ENCODE measurements at places on chromosomes 5 and 9. TPM values are rescaled to one million over a fixed set of nuclear protein-coding genes. Genes with fewer than 3 reads are reported as not detected.

PCDHB14 gene
- 2.9 TPM for total RNA-seq

DNA sequence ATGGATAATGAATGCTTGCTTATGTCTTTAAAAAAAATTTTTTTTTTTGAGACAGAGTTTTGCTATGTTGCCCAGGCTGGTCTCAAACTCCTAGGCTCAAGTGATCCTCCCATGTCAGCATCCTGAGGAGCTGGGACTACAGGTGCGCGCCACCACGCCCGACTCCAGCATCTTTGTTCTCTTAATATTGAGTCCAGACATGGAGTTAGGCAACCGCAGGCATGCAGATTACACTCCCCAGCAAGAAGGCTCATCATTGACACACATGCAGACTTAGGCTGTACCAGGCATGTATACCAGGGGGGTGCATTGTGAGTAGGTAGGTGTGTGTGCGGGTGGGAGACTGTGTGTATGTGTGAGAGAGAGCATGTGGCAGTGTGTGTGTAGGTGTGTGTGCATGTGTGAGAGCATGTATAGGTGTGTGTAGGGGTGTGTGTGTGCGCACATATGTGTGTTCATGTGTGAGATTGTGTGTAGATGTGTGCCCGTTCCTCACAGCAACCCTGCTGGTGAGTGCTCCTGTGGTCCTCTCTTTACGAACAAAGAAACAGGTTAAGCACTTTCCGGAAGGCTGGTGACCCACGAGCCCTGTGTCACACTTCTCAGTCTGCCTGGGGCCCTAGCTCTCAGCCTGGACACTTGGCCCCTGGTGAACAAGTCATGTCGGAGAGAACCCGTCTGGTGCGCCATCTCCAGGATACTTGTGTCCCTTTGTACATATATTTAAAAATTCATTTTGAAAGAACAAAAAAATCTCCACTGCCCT lies 6.2 kb downstream of the OBP2B start:
- DNase-seq, result no peak

CCNJL gene
- total RNA-seq, result 36.2 TPM

- no peak for DNase-seq
Observed at GRCh38 chr9:134026981-134027380, 1.7 kb downstream of the BRD3OS start.

TSSK1B gene
- total RNA-seq, result not detected

DNA sequence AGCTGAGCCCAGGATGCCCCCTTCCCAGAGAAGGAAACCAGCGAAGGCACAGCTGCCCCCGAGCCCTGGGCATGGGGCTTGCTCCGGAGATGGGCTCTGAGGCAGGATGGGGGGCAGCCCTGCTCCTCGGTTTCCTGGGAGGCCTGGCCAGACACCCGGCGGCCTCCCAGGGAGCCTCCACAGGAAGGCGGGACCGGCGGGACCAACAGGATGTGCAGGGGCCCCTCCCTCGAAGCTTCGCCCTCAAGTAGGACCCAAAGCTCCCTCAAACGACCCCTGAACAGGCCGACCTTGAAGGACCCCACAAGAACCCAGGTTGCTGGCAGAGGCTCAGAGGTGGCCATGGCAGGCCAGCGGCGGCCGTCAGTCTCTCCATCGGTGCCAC lies 11.7 kb downstream of the EXD3 start:
- no peak for DNase-seq

CERCAM gene
- 3.1 TPM for total RNA-seq

SLC34A3 gene
- not detected for total RNA-seq

GDF9 gene
- not detected for total RNA-seq

DNA sequence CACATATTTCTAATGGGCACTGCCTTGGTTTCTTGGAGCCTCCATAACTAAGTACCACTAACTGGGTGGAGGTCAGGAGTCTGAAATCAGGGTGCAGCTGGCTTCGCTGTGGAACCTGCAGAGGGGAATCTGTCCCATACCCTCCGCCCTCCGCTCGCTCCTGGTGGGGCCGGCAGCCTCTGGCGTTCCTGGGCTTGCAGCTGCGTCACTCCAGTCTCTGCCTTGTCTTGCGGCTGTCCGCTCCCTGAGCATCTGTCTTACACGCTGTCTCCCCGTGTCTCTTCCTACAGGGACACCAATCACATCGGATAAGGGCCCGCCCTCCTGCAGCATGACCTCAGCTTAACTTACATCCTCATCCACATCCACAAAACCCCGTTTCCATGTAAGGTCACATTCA lies 45.4 kb downstream of the NTNG2 start:
- no peak for DNase-seq

- DNase-seq, result no peak
Observed at GRCh38 chr9:8450810-8451545, 651.4 kb upstream of the DMAC1 start.

FAM163B gene
- total RNA-seq, result 0.38 TPM

IL5 gene
- not detected for total RNA-seq

CD74 gene
- 48.6 TPM for total RNA-seq

CCL19 gene
- total RNA-seq, result not detected

GRCh38 chr5:157172403-157172802 lies 6.3 kb upstream of the GARIN3 start:
- no peak for DNase-seq

IFNA2 gene
- not detected for total RNA-seq

INSL4 gene
- not detected for total RNA-seq

DNA sequence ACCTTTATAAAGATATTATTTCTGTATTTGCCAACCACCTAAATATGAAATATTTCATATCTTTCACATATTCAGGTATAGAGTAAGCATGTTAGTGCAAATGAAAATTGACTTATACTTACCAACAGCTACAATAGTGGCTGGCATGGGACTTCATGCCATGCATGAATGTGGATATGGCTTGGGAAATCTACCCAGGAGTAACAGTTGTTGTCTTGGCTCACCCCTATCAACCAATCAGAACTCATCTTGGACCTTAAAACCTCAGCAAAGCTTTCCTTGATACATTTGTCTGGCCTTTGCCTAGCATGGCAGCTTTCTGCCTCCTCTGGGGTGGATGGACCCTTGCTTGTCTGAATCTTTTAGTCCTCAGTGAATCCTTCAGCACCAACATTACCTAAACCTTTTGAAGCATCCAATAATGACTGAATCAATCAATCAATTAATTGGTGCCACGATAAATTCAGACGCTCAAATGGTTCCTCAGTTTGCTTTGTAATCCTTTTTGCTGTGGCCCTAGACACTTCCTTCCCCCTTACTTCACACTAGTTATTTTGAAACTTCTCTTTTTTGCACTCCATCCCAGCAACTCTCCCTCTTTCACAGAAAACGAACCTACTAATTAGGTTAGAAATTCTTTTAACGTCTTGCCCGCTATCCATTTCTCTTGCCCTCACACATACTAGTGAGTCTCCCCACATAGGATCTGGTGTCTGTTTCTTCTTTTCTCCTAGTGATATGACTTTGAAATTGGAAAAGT lies 132.3 kb upstream of the ZNF608 start:
- DNase-seq, result no peak

GRCh38 chr5:30850866-30851265 lies 342.6 kb upstream of the CDH6 start:
- DNase-seq, result no peak

GRCh38 chr5:80355686-80356085 lies 35.9 kb downstream of the SPZ1 start:
- no peak for DNase-seq

DNA sequence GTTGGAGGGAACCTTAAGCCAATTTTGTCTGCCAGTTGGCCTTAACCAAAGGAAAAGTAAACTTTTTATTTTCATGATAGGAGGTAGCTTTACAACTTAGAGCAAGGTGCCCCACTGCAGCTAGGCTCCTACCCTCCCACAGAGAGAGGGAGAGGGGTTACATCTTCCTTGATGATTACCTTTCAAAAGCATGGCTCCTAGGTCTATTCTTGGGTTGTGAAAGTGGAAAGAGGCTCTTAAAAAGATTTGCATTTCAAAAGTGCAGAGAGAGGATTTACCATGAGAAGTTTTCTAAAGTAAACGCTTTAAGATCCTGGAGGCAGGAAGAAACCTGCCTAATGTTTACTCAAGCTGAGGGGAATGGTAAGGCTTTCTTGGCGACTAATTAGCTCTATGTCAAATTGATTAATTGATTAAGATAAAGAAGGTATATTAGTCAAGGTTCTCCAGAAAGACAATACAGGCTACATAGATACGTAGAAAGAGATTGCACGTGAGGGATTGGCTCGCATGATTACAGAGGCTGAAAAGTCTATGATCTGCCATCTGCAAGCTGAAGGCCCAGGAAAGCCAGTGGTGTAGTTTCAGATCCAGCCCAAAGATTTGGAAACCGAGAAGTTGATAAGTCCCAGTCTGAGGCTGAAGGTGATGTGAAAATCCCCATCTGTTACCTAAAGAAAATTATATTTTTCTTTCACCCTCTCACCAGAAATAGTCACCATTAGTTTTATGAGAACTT lies 333.8 kb upstream of the CTNND2 start:
- no peak for DNase-seq

EIF4EBP3 gene
- total RNA-seq, result 8.9 TPM

DNA sequence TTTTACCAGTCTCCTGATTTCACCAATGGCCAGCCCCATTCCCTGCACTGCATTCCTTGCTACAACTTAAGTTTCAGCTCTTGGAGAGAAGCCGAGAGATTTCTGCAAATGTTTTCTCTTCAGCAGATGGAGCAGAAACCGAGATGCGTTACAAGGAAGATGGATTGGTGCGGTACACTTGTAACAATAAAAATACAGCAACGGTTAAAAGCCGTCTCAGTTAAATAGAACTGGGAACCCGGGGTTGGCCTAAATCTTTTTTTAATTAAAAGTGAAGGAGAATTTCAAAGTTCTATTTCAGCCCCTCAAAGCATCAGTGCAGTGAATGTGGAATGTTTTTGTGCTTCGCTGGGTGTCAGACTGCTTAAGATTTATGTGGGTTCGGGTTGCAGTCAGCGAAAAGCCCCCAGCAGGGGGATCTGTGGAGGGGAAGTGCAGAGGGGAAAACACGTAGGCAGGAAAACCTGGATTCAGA lies 19.8 kb downstream of the BRINP1 start:
- no peak for DNase-seq

DNA sequence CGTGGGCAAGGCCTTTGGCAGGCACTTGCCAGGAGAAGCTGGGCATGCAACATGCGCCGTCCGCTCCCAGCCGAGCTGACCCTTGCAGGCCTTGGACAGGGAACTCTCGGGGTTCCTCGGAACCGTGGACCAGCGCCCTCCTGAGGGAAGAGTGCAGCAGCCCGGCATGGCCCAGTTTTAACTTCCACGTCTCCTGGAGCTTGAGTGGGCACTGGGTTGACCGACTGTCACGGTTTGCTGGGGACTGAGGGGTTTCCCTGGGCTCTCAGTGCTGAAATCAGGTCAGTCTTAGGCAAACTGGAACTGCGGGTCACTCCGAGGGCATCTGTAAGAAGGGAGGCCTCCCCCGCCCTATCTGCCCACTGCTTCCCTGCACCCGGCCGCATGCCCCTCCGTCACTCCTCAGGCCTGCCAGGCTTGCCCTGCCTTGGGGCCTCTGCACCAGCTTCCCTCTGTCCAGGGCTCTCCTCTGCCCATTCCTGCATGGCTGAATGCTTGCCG lies 87.0 kb upstream of the PHYKPL start:
- DNase-seq, result no peak

DNA sequence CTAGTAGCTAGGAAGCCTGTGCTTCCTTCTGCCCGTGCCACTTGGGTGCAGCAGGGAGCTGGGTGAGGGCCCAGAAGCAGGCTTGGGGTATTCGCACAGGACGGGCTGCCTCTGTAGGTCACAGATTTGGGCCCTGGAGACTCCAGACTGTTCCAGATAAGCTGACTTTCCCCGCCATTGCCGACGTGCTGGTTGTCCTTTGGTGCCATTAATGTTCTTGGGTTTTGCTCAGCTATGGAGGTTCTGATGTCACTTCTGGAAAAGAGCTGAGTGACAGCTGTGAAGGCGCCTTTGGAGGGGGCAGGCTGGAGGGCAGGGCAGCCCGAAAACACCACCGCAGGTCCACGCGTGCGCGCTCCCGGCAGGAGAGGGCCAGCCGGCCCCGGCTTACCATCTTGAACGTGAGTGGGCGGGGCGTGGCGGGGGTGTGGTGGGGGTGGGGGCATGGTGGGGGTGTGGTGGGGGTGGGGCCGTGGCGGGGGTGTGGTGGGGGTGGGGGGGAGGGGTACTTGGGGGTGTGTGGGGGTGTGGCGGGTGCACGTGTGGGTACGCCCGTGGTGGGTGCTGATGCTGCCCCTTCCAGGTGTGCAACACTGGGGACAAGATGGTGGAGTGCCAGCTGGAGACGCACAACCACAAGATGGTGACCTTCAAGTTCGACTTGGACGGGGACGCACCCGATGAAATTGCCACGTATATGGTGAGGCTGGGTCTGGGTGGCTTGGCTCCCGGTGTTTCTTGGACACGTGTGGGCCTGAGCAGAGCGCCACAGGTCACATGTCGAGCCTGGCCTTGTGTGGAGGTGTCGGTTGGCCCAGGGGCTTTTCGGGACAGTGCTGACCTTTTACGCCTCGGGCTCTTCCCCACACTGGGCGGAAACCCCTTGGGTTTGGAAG lies 79.6 kb downstream of the WNK2 start:
- no peak for DNase-seq

DNA sequence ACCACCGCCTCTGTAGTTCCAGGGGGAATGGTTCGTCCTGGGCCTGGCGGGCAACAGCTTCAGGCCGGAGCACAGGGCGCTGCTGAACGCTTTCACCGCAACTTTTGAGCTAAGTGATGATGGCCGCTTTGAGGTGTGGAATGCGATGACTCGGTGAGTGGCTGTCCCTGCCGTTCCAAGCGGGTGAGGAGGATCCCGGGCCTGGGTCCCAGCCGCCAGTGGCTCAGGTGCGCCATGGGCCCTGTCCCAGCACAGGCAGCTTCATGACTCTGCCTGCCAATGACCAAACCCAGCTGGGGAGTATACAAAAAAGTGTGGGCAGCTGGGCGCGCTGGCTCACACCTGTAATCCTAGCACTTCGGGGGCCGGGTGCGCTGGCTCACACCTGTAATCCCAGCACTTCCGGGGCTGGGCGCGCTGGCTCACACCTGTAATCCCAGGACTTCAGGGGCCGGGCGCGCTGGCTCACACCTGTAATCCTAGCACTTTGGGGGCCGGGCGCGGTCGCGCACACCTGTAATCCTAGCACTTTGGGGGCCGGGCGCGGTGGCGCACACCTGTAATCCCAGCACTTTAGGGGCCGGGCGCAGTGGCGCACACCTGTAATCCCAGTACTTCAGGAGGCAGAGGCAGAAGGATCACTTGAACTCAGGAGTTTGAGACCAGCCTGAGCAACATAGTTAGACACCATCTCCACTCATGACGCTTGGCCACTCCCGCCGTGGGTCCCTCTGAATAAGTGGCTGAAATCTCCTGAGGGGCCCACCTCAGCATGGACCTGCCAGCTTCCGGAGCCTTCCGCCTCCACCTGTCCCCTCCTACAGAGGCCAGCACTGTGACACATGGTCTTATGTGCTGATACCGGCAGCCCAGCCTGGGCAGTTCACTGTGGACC lies 1.1 kb downstream of the LCN12 start:
- no peak for DNase-seq

NSUN2 gene
- total RNA-seq, result 96.5 TPM
